ENCODE measurements at places on chromosomes 2 and 18. TPM values are rescaled to one million over a fixed set of nuclear protein-coding genes. Genes with fewer than 3 reads are reported as not detected.
A peak's percentile ranks its signal among the peaks of the same experiment; 100 is the strongest.

- H3K27me3 ChIP-seq: no peaks in the 10 kb centered on the region
- peaks cover 11% of the 10 kb centered on the region for H3K36me3 ChIP-seq
- H3K4me1 ChIP-seq: no peaks in the 10 kb centered on the region
Measured at GRCh38 chr18:63624863-63625262, 19.2 kb downstream of the SERPINB4 start.

DNA sequence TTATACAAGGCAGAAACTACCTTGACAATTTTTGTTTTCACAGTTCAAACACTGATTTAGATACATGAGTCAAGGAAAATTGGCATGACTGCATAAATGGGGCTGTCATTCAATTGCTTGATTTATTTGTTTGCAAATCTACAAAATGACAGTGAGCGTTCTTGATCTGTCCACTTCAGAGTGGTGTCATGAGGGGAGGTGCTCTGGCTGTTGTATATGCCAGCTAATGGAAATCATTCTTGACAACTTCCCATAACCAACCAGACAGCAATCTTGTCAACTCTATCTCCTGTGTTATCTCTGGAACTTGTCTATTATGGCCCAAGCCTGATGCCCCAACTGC, 120.6 kb upstream of the UGP2 start:
- H3K27me3 ChIP-seq: no peaks in the 10 kb centered on the region
- H3K4me1 ChIP-seq: peaks cover 7% of the 10 kb centered on the region
- H3K4me3 ChIP-seq: no peak overlapping the region

- no peak overlapping the region for H3K27ac ChIP-seq
- H3K4me1 ChIP-seq: peaks cover 2% of the 10 kb centered on the region
- H3K27me3 ChIP-seq: no peaks in the 10 kb centered on the region
- no peak for DNase-seq
- no peaks in the 10 kb centered on the region for H3K36me3 ChIP-seq
Measured at GRCh38 chr2:12478151-12479064, 238.3 kb upstream of the TRIB2 start.

GRCh38 chr18:323253-323622, 55.4 kb upstream of the THOC1 start:
- H3K4me1 ChIP-seq: peaks cover 31% of the 10 kb centered on the region
- H3K27ac ChIP-seq: peak overlapping the region; percentile 22
- no peaks in the 10 kb centered on the region for H3K27me3 ChIP-seq
- DNase-seq: no peak

GRCh38 chr2:239609607-239610310, 208.9 kb upstream of the HDAC4 start:
- no peaks in the 10 kb centered on the region for H3K36me3 ChIP-seq
- no peak overlapping the region for H3K4me3 ChIP-seq
- no peak for DNase-seq

DNA sequence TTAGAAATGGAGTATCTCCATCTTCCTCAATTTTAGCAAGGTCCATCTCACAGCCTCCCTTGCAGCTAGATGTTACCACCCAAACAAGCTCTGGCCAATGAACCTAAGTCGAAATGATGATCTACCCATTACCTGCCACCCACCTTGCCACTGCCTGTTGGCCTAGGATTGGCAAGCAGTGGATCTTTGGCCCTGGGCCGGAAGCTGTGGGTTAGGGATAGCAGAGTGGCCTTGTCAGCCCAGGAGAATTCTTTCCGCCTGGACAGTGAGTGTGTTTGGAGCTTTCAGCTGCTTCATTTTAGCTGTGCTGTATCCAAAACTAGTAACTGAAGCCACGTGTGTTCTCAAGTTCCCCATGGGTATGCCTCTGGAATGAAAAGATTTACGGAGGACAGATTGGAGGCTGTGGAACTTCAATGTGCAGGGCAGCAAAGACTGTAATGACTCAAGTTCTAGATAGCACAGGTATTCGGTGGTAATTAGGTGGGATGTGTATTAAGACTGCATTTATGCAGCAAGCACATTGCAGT, 7.7 kb upstream of the PARD6G start:
- H3K36me3 ChIP-seq: peaks cover 1% of the 10 kb centered on the region
- no peak overlapping the region for H3K4me3 ChIP-seq
- no peak overlapping the region for H3K27ac ChIP-seq
- peaks cover under 1% of the 10 kb centered on the region for H3K4me1 ChIP-seq
- no peak for DNase-seq

GRCh38 chr2:23943666-23944065, 3.4 kb downstream of the UBXN2A start:
- no peak for DNase-seq
- H3K4me3 ChIP-seq: no peak overlapping the region
- H3K27me3 ChIP-seq: no peaks in the 10 kb centered on the region
- H3K4me1 ChIP-seq: peaks cover 27% of the 10 kb centered on the region

- peaks cover 19% of the 10 kb centered on the region for H3K4me1 ChIP-seq
- no peak for DNase-seq
- no peaks in the 10 kb centered on the region for H3K27me3 ChIP-seq
- no peak overlapping the region for H3K27ac ChIP-seq
- peaks cover 16% of the 10 kb centered on the region for H3K36me3 ChIP-seq
- H3K4me3 ChIP-seq: no peak overlapping the region
Measured at GRCh38 chr2:232781765-232782164, 5.4 kb upstream of the KCNJ13 start.

- no peaks in the 10 kb centered on the region for H3K36me3 ChIP-seq
- DNase-seq: no peak
- no peak overlapping the region for H3K4me3 ChIP-seq
Measured at GRCh38 chr18:25141886-25142285, 210.1 kb downstream of the ZNF521 start.

GRCh38 chr18:62258616-62259015, 66.5 kb upstream of the TNFRSF11A start:
- no peaks in the 10 kb centered on the region for H3K27me3 ChIP-seq
- peaks cover 32% of the 10 kb centered on the region for H3K36me3 ChIP-seq
- no peak overlapping the region for H3K4me3 ChIP-seq
- no peak for DNase-seq
- no peak overlapping the region for H3K27ac ChIP-seq
- H3K4me1 ChIP-seq: no peaks in the 10 kb centered on the region

GRCh38 chr2:129752686-129753085, 226.8 kb upstream of the RAB6C start:
- H3K36me3 ChIP-seq: peaks cover 17% of the 10 kb centered on the region
- no peak for DNase-seq
- peak overlapping the region; percentile 54 for H3K27ac ChIP-seq
- peaks cover 40% of the 10 kb centered on the region for H3K4me1 ChIP-seq
- no peak overlapping the region for H3K4me3 ChIP-seq
- H3K27me3 ChIP-seq: no peaks in the 10 kb centered on the region

DNA sequence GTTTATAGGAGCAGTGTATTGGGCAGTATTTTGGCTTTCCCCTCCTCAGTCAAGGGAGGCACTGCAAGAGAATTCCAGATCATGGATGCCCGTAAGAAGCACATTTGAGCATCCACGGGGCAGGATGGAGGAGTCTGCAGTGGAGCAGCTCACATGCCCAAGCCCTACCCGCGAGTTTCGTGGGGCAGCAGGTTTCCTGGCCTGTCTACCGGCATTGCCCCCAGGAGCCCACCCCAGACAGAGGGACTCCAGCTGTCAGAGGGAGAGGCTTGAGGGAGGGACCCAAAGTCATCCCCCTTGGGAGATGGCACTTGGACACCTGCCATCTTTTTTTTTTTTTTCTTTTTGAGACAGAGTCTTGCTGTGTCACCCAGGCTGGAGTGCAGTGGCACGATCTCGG, 31.3 kb downstream of the TMEM177 start:
- no peak overlapping the region for H3K27ac ChIP-seq
- no peak overlapping the region for H3K4me3 ChIP-seq
- DNase-seq: no peak
- H3K36me3 ChIP-seq: no peaks in the 10 kb centered on the region
- H3K27me3 ChIP-seq: peaks cover 2% of the 10 kb centered on the region
- H3K4me1 ChIP-seq: peaks cover 9% of the 10 kb centered on the region

- no peaks in the 10 kb centered on the region for H3K36me3 ChIP-seq
- H3K27ac ChIP-seq: no peak overlapping the region
- H3K27me3 ChIP-seq: no peaks in the 10 kb centered on the region
- no peak for DNase-seq
- H3K4me3 ChIP-seq: no peak overlapping the region
Measured at GRCh38 chr2:238105506-238106338, 5.6 kb downstream of the ESPNL start.

GRCh38 chr2:3464401-3465005, 54.8 kb downstream of the ADI1 start:
- DNase-seq: no peak
- no peaks in the 10 kb centered on the region for H3K4me1 ChIP-seq

GRCh38 chr2:85413592-85414420, 3.6 kb upstream of the CAPG start:
- H3K36me3 ChIP-seq: no peaks in the 10 kb centered on the region
- H3K27ac ChIP-seq: peak overlapping the region; percentile 94

- peak overlapping the region; percentile 39 for H3K27ac ChIP-seq
- no peak for DNase-seq
- H3K36me3 ChIP-seq: no peaks in the 10 kb centered on the region
- H3K4me3 ChIP-seq: no peak overlapping the region
Measured at GRCh38 chr2:28342081-28342967, 50.3 kb upstream of the FOSL2 start.

- no peaks in the 10 kb centered on the region for H3K36me3 ChIP-seq
- no peak overlapping the region for H3K27ac ChIP-seq
- peaks cover 16% of the 10 kb centered on the region for H3K4me1 ChIP-seq
- no peak for DNase-seq
- no peak overlapping the region for H3K4me3 ChIP-seq
Measured at GRCh38 chr2:18444806-18445205, 115.6 kb downstream of the RDH14 start.

- no peaks in the 10 kb centered on the region for H3K36me3 ChIP-seq
- H3K27ac ChIP-seq: no peak overlapping the region
- no peaks in the 10 kb centered on the region for H3K4me1 ChIP-seq
- no peak for DNase-seq
Measured at GRCh38 chr2:82084679-82085392, 1780.3 kb upstream of the LRRTM1 start.

DNA sequence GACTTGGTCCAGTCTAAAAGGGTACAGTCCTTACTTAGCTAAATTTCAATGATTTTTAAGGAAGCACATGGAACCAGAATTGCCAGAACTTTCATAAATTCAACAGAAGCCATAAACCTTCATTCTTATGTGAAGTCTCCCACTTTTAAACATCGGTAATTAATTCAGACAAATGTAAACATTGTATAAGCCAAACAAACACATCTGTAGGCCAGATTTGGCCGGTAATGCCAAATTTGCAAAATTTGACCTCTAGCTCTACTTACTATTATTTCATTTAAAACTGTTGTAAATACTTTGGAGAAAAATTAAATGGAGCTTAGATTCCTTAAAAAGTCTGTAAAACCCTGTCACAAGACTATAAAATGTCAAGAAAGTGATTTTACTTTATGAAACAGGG, 83.2 kb upstream of the GALNT5 start:
- H3K27ac ChIP-seq: no peak overlapping the region
- H3K36me3 ChIP-seq: no peaks in the 10 kb centered on the region
- H3K4me3 ChIP-seq: no peak overlapping the region
- H3K27me3 ChIP-seq: no peaks in the 10 kb centered on the region

GRCh38 chr2:44112096-44112495, 56.6 kb upstream of the PPM1B start:
- peaks cover 2% of the 10 kb centered on the region for H3K4me1 ChIP-seq
- no peaks in the 10 kb centered on the region for H3K27me3 ChIP-seq
- H3K36me3 ChIP-seq: no peaks in the 10 kb centered on the region

DNA sequence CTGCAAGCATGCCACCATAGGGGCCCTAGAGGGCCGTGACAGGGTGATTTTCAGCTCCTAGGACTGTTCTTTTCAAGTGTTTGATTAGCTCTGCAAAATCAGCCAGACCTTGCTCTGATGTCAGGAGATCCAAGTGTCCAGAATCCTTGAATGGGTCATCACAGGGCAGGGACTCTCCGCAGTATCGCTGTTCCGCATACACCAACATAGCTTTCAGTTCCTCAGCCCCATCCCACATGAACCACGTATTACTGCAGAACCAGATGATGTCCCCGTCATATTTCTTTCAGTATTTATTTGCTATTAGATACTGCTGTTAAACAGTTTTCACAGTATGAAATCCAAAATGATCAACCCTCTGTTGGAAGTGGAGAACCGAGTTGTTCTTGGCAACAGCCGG, 46.6 kb upstream of the RFX8 start:
- no peak overlapping the region for H3K27ac ChIP-seq
- peaks cover 20% of the 10 kb centered on the region for H3K4me1 ChIP-seq
- no peaks in the 10 kb centered on the region for H3K27me3 ChIP-seq
- no peak overlapping the region for H3K4me3 ChIP-seq
- DNase-seq: no peak

The SERPINB3 gene
- total RNA-seq: not detected

The ONECUT2 gene
- 0.51 TPM for total RNA-seq

The SULT1C4 gene
- 17.5 TPM for total RNA-seq

The TXNDC2 gene
- total RNA-seq: 0.29 TPM

The MAPRE2 gene
- 19.6 TPM for total RNA-seq

The SUMO1 gene
- 113 TPM for total RNA-seq

The BCL11A gene
- 139 TPM for total RNA-seq

The CNGA3 gene
- total RNA-seq: not detected

The CYP27A1 gene
- total RNA-seq: 16.8 TPM

Data from mesothelial cell of epicardium (in vitro differentiated cells).